Retinal pigment epithelial cell (primary cell): ENCODE measurements at places on chromosomes 16 and 17.

DNA sequence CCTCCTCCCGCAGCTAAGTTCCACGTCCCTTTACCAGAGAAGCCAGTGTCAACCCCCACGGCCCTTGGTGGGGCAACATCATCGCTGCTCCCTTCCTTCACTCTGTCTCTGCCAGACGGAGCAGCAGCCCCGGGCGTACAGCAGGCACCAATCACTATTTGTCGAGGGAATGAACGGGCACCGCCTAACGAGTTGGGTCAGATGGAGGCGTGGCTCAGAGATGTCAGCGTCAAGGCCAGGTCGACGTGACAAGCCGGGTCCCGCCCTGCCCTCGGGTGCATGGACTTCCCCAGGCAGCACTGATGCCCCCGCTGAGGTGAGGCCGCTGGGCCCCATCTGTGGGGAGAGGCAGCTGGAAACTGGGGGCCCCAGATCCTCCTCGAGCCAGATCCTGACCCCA lies 50.0 kb downstream of the CBFA2T3 start:
- DNase-seq: no peak

DNA sequence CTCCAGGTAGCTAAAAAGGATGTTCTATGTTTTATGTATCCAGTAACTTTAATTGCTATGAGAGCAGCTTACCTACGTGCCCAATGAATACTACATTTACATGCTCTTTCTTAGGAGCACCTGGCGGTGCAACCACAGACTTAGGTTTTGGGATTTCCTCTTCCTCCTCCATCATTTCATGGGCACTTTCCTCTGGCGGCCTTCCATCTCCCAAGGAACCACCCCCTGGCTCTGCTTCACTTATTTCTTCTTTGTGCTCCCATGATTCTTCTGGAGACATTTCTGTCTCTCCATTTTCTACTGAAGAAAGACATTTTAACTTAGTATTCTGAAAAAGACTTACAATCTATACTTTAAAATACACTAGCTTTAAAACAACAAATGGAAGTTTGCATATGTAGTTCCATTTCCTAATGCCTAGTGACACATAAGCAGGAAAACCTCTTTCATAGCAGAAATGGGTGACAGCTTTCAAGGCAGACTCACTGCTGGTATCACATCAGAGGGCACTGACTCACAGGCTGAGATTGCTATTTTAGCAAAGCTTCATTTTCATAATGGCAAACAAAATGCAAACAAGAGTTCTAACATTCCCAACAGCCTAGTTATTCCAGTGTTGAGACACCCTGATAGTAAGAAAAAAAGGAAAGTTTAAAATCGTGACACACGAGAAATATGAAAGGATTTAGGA lies 19.1 kb downstream of the GSPT1 start:
- DNase-seq: peak; percentile 43

DNA sequence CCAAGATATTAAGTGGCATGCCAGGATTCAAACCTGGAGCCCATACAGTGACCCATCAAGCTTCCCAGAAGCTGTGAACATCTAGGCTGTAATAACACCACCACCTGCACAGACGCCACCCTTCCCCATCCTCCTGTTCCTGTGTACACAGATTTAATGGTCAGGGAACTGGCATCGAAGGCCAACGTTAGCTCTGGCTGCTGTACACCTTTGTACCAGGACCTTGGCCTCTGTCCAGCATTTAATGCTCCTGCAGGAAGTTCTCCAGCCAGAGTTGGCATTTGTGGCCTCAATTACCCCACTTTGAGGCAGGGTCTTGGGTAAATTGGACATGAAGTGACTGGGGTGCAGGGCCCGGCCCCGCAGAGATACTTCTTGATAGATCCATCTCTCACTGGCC lies 49.3 kb downstream of the SCNN1B start:
- DNase-seq: no peak

DNA sequence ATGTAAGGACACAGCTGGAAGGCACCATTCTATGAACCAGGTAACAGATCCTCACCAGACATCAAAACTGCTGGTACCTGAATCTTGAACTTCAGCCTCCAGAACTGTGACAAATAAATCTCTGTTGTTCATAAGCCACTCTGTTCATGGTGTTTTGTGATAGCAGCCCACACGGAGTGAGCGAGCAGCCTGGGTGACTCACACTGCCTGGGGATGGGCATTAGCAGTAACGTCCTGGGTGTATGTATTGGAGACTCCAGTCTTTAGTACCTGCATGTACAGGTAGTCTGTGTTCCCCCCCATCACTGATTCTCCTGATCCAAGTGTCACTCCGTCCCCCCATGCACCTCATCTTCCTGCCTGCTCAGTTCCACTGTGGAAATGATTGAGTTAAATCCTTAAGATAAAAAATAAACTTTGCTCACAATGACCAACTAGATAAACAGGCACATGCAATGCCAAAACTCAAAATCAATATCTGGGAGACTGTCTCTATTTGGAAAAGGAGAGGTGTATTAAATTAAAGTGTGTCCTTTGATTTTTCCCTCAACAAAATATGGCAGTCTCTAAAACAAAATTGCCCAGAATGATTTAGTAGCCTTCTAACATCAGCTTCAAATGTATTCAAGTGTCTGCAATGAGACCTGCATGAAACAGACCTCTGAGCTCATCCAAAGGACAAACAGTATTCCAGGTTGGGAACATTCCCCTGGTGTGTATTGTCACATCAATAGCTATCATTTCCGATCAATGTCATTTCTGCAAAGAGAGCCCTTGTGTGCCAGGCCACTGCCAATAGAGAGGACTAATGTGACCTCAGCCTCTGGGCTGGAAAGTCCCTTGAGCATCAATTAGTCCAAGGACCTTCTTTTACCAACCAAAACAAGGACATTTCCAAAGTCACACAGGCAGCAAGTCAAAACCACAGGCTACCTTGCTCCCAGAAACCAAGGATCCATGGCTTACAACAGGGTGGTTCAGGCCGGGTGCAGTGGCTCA lies 12.2 kb upstream of the VAT1L start:
- no peak for DNase-seq

DNA sequence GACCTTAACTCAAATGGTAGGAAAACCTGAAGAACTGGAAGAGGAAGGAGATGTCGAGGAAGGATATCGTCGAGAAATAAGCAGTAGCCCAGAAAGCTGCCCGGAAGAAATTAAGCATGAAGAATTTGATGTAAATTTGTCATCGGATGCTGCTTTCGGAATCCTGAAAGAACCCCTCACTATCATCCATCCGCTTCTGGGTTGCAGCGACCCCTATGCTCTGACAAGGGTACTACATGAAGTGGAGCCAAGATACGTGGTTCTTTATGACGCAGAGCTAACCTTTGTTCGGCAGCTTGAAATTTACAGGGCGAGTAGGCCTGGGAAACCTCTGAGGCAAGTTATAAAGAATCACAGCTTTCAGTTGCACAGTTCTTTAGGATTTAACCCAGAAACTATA lies 15.5 kb downstream of the ERCC4 start:
- DNase-seq: no peak

DNA sequence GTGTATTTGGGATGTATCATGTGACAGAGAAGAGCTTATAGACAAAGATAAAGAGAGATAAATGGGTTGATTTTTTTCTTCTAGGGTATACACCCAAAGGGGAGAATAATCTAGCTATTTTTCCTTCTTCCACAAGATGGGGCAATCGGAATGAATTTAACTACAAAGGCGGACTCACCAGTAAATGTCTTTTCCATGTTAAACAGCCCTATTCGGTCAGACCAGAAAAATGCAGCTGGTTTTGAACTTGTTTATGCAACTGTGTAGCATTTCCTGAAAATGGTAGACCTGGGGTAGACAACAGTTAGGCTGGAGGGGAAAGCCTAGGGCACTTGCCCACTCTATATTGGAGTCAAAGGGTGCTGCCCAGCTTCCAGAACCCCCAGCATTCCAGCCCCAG lies 477.1 kb downstream of the TOX3 start:
- DNase-seq: no peak

GRCh38 chr17:292016-292415 lies 60.6 kb downstream of the RPH3AL start:
- no peak for DNase-seq

DNA sequence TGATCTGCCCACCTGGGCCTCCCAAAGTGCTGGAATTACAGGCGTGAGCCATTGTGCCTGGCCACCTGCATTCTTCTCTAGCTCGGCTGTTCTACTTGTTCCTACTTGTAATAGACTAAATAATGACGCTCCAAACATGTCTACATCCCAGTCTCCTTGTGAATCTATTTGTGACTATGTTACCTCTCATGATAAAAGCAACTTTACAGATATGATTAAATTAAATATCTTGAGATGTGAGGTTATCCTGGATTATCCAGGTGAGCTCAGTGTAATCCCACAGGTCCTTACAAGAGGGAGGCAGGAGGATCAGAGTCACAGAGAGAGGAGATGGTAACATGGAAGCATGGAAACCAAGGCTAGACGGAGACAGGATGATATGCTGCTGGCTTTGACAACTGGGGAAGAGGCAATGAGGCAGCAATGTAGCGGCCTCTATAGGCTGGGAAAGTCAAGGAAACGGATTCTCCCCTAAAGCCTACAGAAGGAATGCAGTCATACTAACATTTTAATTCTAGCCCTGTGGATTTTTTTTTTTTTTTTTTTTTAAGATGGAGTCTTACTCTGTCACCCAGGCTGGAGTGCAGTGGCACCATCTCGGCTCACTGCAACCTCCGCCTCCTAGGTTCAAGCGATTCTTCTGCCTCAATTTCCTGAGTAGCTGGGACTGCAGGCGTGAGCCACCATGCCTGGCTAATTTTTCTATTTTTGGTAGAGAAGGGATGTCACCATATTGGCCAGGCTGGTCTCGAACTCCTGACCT lies 5.0 kb upstream of the LASP1 start:
- DNase-seq: no peak

- DNase-seq: no peak
These were observed 26.1 kb upstream of the CYTH1 start for GRCh38 chr17:78808163-78808562.

GRCh38 chr16:11639925-11640899 lies 28.0 kb upstream of the SNN start:
- DNase-seq: peak; percentile 99

DNA sequence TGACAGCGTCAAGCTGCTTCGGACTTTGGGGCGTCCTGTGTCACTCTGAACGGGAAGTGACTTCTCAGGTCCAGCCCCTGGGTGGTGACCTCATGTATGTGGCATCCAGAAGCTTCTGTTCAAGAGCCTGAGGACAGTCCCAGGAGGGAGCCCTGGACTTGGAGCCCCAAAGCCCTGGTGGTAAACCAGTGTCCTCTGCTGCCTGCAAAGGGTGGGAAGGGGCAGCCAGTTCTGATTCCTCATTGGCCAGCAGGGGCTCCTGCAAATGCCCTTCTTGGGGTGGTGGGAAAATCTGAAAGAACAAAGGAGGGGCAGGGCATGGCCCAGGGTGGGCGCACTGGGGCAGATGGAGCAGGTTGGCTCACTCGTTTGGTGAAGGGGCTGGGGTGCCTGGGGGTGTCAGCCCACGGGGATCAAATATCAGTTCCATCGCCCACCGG lies 1.6 kb downstream of the OSGIN1 start:
- DNase-seq: no peak

- DNase-seq: no peak
These were observed 170.8 kb upstream of the FAM20A start for GRCh38 chr17:68771867-68772515.

- DNase-seq: peak; percentile 85
These were observed 687 bp upstream of the CEMP1 start for GRCh38 chr16:2531696-2532493.

DNA sequence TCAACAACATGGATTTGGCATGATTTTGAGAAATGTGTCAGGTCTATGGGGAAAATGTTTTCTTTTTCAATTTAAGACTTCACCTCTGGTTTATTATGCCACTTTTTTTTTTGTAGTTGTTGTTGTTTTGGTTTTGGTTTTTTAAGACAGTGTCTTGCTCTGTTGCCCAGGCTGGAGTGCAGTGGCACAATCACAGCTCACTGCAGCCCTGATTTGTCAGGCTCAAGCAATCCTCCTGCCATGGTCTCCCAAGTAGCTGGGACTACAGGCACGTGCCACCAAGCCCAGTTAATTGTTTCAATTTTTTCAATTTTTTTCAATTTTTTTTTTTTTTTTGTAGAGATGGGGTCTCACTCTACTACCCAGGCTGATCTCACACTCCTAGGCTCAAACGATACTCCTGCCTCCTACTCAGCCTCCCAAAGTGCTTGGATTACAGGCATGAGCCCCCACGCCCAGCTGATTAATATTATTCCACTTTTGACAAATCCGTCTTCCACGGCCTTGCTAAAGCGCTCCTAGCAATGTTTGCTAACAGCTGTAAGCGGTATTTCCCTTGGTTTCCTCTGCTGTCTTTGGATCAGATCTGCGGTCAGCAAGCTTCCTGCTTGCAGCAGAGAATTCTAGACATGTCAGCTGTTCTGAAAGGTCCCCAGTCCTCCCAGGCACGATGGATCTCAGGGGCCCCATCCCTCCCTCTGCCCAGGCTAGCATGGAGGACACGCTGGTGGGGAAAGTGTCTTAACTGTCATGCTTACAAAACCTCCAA lies 7.0 kb upstream of the MILR1 start:
- peak; percentile 37 for DNase-seq

DNA sequence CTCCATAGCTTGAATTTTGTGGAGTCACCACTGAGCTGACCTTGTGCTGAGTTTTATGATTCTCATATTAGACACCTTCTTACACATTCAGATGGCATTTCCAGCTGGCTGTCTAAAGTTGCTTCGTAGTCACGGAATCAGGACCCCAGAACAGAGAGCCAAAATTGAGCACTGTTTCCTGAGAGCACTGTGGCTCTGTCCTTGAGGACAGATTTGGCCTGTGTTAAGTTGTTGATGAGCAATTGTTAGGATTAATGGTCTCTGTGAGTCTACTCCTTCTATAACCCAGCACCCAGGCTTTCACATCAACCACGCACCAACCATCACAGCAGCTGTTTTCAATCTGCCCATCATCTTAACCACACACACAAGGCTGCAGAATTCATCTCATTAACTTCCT lies 277.5 kb upstream of the HSBP1 start:
- DNase-seq: no peak

GRCh38 chr16:6892966-6893365 lies 439.7 kb upstream of the RBFOX1 start:
- DNase-seq: no peak

- DNase-seq: no peak
These were observed 10.9 kb downstream of the SLC13A2 start for GRCh38 chr17:28484296-28484695.

GRCh38 chr17:49104511-49105074 lies 28.0 kb upstream of the B4GALNT2 start:
- no peak for DNase-seq

GRCh38 chr16:23986455-23986854 lies 150.7 kb downstream of the PRKCB start:
- DNase-seq: no peak

DNA sequence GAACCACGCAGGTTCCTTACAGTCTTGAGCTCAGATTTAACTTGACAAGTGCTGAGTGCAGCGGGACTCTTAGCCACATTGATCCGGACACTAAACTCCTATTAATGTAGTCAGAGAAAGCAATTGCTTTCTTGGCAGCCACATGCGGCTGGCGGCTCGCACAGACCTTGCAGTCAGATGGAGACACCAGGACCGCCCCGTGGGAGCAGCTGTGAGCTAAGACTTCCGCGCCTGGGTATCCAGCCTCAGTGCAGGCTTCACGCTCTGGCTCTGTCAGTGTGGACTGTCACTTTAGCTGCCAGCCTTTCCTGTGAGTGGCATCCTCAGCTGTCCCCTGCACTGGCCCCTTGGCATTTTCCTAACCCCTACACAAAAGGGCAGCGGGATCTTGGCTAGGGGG lies 80.9 kb upstream of the NLRP1 start:
- DNase-seq: no peak
